NCI-H1694 (cell line): ENCODE measurements at places on chromosomes 7 and 10.

DNA sequence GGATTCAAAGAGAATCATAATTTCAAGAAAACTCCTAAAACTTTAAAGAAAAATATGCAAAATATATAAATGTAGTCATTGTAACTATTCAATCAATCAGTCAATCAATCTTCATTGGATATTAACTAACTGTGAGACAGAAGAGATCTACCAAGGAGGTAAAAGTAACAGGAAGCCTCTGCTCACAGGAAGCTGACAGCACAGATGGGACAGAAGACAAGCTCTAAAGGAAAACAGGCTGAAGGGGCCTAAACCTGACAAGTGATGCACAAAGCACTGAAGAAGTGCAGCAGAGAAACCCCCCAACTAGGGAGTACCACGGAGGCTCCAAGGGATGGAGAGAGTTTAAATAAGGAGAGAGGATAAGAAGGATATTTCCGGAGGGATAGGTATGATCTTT is 173.0 kb downstream of the SKAP2 start:
- DNase-seq, result no peak

DNA sequence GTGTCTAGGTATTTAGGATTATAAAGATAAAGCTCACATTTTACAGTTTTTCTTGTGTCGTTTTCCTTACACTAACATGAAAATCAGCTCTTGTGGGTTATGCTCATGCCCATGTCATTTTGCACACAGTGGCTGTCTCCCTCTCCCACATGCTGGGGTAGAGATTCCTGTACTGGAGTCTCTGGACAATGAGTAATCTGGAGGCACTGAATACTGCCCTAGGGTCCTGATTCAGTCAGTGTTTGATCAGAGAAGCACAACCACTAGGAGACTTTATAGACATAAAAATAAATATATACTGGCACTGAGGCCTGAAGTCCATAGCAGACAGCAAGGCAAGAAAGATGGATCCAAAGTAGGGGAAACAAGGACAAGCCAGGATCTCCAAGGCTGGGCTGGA is 1008.8 kb downstream of the KCNMA1 start:
- no peak for DNase-seq

DNA sequence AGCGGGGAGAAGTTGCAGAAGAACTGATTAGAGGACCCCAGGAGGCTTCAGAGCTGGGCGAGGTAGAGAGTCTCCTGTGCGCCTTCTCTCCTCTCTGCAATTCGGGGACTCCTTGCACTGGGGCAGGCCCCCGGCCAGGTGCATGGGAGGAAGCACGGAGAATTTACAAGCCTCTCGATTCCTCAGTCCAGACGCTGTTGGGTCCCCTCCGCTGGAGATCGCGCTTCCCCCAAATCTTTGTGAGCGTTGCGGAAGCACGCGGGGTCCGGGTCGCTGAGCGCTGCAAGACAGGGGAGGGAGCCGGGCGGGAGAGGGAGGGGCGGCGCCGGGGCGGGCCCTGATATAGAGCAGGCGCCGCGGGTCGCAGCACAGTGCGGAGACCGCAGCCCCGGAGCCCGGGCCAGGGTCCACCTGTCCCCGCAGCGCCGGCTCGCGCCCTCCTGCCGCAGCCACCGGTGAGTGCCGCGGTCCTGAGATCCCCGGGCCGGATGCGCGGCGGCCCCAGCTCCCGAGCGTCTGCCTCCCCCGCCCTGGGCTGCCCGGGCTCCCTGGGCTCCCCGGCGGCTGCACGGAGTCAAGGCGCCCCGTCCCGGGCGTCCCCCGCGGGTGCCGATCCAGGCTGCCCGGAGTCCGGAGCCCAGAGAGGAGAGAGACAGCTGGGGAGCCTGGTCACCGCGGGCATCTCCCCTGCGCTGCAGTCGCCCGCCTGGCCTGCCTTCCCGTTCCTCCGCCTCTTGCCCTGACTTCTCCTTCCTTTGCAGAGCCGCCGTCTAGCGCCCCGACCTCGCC is at the start of gene PLAU:
PLAU (plus strand) TSS at position 369 of the 789 bp plus-strand sequence. CDS start 424 bp downstream, outside the sequence.
- DNase-seq, result no peak

DNA sequence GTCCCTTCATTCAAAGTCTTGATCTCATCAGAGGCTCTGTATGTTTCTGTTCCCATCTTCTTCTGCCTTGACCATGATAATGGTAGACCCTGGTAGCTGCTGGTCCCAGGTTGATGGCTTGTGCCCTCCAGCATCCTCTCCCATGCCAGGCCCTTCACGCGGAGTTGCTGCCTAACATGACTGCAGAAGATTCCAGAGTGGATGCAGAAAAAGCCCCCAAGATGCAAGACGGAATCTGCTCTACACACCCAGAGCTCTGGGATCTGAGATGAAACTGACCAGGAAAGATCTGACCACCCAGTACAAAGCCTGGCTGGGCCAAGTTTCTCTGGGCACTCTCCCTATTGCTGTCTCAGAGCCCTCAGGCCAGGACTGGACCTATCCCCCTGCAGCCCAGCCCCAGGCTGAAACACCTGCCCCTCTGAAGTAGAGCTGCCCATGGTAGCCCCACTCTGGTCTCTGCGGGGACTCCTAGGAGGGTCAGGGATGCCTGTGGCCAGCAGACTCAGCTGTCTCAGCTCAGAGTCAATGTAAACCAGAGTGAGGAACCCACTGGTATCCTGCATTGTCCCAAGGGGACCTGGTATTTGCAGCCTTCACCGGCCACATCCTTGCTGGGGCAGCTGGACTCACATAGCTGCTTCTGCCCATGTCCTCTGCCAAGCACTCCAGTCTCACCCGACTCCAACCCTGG is 9.5 kb upstream of the FRMD4A start:
- no peak for DNase-seq

DNA sequence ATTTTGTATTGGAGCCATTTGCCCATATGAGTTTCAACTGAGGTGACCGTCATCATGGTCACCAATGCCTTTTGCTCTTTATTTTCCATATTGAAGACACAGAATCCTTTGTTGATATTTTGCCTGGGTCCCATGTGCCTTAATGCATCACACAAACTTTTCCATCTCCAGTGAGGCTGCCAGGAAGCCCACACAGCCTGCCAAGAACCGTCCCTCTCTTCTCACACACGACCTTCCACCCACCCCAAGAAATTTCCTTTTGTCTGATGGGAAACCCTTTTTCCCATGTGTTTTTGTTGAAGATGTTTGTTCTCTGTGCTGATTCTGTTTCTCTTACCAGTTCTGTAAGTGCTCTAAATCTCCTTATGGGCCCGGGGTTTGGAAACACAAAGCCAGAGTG is 168.9 kb downstream of the CSTF2T start:
- no peak for DNase-seq

DNA sequence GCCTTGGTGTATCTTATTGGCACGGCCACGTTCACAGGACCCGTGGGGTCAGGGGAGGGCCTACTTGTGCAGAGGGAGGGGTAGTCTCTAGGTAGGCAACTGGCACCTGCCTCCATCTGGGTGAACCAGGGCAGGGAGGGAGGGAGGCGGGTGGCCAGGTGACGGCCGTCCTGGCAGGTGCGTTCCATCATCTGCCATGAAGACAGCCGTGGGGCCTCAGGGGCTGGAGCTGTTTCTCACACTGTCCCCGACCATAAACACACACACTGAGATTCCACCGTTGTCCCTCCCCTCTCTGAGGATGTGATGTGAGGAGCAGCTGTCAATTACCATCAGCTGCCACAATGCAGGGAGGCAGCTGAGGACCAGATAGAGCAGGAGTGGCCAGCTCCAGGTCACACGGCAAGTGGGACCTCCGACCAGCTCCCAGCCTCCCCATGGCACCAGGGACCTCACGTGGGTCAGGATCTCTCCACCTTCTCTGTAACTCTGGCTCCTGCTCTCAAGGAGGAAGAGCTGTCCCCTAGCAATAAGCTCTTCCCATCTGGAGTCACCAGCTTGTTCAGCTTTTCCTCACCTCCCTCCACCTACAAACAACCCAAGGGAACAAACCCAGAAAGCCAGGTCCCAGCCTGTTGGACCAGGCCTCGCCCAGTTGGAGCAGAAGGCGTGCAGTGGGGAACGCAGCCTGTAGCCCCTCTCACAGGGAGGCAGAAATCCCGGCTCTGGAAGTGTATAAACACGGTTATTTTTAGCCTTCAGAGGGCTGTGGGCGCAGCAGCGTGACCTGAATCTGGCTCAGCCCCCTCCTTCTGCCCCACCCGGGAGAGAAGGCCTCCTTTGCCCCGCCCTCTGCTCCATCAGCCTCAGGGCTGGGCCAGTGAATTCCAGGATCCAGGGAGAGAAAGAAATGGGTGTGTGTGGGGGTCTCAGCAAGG is 33.1 kb downstream of the ZMIZ1 start:
- peak; percentile 91 for DNase-seq

DNA sequence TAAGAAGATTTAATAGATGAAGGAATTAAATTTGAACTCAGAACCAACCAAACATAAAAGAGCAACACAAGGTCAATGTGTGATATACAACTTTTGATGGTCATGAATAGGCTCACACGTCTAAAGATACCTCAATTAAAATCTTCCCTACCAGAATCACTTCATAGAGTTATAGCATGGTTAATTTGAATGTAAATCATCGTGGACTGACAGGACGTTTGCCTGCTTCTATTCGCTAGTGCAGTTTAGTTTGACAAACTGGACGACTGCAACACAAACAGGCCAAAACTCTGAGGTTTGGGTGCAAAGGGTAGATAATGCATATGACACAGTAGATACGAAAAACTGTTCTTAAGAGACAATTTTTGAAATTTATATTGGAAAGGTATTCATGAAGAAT is 32.5 kb upstream of the CNTNAP2 start:
- no peak for DNase-seq

GRCh38 chr7:7972922-7973594 is 4.5 kb downstream of the GLCCI1 start:
- DNase-seq, result no peak

- no peak for DNase-seq
These were observed 95.5 kb downstream of the CELF2 start for GRCh38 chr10:11113156-11113555.

DNA sequence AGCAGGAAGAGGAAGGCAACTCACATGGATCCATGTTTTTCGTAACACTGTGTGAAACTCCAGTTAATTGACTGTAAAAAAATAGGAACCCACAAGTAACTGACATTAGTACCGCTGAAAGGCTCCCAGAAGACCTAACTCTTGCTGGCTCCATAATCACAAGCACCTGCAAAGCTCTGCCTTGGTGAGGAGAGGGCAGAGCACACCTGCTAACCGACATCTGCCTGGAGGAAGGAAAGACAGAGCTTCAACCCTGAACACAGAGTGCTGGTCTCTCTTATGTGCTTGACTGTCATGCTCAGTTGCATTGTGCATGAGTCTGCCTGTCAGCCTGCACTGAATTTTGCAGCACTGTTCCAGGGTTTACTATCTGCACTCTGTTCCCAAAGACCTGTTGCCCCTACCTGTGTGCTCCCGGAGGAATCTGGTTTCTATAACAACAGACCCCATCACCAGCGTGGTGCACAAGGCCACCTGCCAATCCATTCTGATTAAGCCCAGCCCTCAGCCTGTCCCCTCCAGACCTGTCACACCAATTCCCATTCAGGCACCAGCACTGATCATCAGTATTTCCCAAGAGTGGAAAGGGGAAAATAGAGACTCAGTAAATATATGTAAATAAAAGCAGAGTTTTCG is 63.1 kb upstream of the ANKRD1 start:
- no peak for DNase-seq

DNA sequence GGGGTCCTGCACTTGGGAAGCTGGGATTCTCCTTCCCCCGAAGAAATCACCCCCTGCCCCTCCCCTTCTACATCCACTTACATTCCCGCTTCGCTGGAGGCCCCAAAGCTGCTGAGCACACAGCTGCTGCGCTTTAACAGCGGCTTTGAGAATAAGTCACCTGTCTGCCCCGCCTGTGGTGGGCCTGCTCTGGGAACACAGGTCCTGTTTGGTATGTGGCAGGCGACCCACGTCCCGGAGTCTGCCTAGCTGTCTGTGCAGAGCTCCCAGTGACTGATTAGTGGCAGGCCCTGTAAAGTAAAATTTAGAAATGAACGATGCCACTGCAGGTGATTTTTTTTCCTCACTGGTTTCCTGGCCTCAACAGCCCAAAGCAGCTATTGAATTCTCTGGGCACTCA is 47.0 kb downstream of the CDH23 start:
- no peak for DNase-seq

DNA sequence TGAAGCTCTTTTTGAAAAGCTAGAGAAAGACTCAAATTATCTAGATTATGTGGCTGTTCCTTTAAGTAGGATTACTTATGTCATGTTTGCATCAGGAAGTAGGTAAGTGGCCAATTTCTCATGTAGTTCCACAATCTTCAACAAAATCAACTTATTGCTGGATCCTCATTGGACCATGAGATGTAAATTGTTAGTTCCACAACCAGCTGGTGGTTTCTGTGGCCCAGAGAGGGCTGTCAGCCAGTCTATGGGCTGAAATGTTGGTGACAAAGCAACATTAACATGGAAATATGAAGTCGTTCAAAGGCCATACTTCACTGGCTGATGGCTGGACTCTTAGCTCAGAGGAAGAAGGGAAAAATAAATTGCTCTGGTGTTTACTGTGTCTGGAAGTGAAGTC is 157.9 kb downstream of the PLXDC2 start:
- no peak for DNase-seq

GRCh38 chr7:138429577-138430250 is 30.3 kb upstream of the TRIM24 start:
- no peak for DNase-seq

- peak; percentile 11 for DNase-seq
These were observed 3.1 kb upstream of the ARID5B start for GRCh38 chr10:61898435-61898778.

DNA sequence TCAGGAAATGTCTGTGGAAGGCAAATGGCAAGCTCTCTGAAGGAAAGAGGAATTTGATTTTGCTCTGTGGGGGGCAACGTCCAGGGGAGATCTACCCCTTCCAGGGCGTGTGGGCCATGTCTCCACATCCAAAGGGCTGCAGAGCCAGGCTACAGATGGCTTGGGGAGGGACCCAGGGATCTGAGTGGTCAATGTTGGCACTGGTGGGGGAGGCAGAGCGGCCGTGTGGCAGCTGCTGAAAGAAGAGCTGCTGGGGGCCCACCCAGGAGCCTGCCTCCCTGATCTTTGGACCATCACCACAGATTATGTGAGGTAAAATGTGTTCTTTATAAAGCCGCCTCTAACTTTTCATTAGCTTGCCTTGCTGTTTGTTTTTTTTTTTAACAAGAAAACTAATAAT is 144.1 kb downstream of the HERPUD2 start:
- no peak for DNase-seq

DNA sequence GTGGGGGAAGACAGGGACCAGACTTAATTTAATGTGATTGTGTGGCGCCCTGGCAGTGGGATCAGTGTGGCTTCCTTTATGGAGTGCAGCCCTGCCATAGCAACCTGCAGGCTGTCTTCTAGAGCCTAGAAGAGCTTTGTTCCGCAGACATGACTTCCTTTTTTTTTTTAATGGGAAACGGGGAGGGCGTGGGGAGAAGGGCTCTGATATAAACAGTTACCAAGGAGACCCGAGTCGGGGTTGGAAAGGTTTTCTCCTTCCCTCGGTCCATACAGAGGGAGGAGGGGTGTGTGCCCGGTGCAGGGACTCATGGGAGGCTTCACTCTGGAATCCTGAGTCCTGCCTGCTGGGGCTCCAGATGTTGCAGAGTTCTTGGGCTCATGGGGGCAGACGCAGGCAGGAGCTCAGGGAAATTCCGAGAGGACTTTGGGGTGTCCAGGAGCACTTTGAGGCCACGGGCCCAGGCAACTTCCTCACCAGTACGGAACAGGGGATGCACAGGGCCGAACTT is 26.9 kb downstream of the TMEM120A start:
- DNase-seq, result no peak

- no peak for DNase-seq
These were observed 28.4 kb upstream of the IFRD1 start for GRCh38 chr7:112421666-112422486.

- DNase-seq, result no peak
These were observed 26.4 kb downstream of the DRGX start for GRCh38 chr10:49369216-49370162.

GRCh38 chr7:112018305-112019030 is 187.7 kb downstream of the DOCK4 start:
- no peak for DNase-seq
